ENCODE measurements at places on chromosomes 7 and 10.

DNA sequence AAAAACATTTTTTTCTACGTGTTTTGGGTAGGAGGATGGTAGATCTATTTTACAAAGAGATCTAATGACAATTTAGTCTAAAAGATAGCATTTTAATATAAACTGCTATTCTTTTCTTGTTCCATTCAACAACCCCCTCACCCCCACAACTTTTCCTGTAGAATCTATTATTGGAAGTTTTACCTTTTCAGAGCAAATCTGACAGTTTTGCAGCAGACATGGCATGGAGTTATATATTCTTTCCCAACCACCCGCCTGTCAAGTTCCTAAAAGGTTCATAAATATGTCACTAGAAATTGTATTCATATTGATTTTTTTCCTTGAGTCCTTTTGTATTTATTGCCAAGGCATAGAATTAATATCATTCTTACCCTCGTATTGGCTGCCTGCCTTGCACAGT, 21.5 kb upstream of the NAMPT start:
- DNase-seq = no peak

DNA sequence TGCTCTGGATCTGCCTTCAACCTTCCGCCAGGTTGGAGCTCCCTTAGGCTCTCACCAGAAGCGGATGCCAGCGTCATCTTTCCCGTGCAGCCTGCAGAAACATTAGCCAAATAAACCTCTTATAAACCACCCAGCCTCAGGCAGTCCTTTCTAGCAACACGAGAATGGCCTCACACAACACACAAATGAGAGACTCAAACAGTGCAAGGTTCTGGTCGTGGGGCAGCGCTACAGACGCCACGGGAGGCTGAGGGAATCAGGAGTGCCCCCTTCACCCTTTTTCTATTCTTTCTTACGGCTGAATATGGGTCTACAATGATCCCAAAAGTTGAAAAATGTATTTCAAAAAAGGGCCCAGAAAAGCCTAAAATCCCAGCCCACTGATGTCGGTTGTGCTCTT, 96.4 kb downstream of the FOXL3 start:
- DNase-seq = no peak

GRCh38 chr7:12722636-12723605, 35.5 kb downstream of the ARL4A start:
- no peak for DNase-seq

GRCh38 chr10:69684981-69685353, 54.9 kb downstream of the FAM241B start:
- no peak for DNase-seq

- DNase-seq = no peak
These were observed 9.4 kb upstream of the ANKRD1 start for GRCh38 chr10:90930070-90930837.

GRCh38 chr10:127197154-127197432, 702 bp upstream of the INSYN2A start:
- no peak for DNase-seq

- DNase-seq = no peak
These were observed 486.4 kb upstream of the FOXK1 start for GRCh38 chr7:4195660-4196059.

- no peak for DNase-seq
These were observed 184.7 kb upstream of the GDF10 start for GRCh38 chr10:47115322-47115721.

DNA sequence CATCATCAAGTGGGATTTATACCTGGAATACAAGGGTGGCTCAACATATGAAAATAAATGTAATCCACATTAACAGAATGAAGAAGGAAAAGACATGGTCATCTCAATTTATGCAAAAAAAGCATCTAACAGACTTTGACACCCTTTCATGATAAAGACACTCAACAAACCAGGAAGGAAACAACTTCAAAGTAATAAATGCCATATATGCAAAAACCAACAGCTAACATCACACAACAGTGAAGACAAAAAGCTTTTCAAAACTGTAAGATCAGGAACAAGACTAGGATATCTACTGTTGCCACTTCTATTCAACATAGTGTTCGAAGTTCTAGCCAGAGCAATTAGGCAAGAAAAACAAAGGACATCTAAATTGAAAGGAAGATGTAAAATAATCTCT, 22.9 kb downstream of the TNPO3 start:
- no peak for DNase-seq

DNA sequence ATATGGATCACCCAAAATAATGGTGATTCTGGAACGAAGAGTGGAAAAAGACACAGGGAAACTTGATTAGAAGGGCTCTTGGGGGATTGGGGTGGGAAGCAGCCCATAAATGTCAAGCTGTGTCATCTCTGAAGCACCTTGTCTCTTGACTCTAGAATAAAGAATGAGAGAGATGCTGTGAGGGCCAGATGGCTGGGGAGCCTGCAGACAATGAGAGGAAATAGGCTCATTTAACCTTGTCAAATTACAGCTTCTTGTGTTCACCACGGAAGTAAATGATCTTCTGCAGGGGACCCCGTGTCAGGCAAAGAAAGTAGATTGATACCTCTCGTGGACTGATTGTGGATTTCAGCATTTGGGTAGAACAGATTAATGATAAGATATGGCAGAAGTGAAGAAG, 159.3 kb downstream of the ST7 start:
- DNase-seq = no peak

DNA sequence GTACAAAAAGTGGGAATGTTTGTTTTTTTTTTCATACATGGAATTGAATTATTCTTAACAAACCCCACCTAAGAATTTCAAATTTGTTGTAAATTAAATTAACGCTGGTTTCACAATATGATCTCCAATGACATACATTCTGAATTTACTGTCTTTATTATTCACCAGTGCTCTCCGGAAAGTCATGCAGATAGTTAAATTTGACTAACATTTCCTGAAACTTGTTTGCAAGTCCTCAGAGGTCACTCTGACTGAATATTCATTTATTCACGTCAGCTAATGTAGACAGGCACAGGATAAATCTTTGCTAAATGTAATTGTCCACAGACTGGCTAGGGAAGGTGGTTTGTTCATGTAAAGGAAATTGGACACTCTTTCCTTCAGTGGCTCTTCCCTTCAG, 730.4 kb downstream of the PHTF2 start:
- no peak for DNase-seq

DNA sequence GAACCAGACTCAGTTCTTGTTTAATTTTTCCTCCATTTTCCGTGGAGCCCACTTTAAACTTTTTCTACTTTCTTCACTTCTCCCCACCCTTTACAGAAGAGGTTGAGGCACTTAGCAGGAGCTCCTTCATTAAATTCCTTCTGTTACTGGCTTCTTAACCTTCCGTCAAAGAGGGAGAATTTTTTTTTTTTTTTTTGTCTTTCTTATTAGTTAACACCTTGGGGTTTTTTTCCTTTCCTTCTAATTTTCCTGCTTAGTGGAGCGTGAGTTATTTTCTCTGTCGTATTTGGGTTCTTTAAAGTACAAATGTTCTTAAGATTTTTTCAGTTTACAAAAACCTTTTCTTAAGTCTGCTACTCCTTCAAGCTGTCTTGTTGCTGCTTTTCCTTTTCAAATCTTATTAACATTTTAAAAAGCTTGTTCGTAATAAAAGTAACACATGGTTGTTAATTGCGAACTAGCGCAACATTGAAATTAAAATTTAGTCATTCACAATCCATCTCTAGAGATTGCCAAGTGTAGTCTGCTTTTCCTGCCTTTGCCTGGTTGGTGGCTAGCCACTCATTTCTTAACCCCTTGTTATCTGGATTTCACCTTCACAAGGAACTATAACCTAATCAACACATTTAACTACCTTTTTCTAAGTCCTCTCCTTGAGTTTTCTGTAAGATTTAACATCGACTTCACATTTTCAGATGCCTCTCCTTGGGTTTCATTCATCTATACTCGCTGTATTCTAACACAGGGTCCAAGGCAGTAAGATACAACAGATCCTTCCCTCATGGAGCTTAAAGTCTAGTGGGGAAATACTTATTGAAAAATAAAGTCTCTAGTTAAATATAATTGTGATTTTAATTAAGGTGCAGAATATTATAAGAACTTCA, 2.0 kb downstream of the BMPR1A start:
- DNase-seq = no peak

DNA sequence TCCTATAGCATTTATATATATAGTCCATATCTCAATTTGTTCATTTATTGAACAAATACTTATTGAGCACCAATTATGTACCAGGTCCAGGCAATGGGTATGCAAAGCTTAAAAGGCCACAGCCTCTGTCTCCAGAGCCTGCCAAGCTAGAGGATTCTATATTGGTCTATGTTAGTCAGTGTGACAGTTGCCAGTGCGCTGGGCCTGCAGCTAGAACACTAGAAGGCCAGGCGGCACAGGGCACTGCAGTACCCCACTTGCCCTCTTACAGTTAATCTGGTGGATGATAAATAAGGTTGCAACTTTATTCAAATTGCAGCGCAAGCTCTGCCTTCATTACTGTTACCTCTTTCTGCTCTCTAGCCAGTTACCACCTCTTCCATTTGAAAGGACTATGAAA, 68.8 kb downstream of the PPP1R3C start:
- no peak for DNase-seq

GRCh38 chr10:4887501-4887900, 61.5 kb downstream of the AKR1E2 start:
- no peak for DNase-seq

DNA sequence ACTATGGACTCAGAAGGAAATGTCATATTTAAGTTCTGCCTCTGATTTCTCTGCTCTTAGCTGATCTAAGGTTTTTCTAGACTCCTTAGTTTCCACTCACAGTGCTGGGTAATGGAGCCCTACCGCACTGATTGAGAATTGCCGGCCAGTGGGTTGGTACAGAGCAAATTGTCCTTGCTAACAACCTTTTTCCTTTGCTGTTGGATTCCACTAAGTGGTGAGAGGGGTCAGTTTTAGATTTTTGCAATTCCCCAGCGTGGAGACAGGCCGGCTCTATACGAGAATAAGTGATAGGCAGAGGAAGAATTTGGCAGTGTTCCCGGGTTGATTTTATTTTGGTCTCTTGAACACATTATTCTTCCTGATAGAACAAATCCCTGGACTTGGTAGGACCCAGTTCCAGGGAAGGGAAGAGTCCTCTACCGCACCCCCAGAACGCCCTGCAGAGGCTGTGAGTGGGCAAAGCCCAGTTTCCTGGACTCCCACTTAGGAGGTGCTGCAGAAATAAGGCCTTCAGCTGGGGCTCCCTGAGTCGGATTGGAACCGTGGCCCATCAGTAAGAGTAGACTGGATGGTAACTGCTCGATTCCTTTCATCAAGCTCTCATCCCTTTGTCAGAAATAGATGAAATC, 3.0 kb upstream of the NRP1 start:
- no peak for DNase-seq

- no peak for DNase-seq
These were observed 36.0 kb downstream of the CCNY start for GRCh38 chr10:35372329-35372728.

DNA sequence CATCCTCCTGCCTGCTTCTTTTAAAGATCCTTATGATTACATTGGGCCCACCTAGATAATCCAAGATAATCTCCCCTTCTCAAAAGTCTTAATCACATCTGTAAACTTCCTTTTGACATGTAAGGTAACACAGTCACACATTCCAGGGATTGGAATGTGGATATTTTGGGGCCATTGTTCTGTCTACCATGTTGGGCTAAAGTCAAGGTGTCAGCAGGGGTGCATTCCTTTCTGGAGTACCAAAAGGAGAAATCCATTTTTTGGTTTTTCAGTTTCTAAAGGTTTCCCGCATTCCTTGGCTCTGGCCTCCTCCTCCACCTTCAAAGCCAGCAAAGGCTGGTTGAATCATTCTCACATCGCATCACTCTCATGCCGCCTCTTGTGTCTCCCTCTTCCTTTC, 197.6 kb upstream of the NFE2L3 start:
- no peak for DNase-seq

GRCh38 chr10:71443676-71444075, 47.0 kb downstream of the CDH23 start:
- DNase-seq = no peak

DNA sequence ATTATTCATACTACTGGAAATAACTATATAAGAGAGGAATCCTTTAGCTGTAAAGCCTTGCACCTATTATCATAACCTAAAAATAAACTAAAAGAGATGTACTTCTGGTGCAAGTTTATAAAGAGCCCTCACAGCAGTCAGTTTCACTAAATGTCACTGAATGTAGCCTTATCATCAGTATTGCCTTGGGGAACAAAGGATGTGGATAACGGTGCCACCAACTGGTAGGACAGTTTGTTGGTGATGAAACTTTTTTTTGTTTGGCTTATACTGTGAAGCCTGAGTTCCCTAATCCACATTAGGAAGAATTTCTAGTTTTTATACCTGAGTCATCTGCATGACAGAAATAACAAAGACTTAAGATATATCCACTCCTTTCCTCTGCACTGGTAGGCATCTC, 117.9 kb upstream of the COL1A2 start:
- DNase-seq = no peak

All from stimulated activated CD8-positive, alpha-beta memory T cell treated with anti-CD3 and anti-CD28 coated beads, Interleukin-2, amount 100 ng/mL, for 1 hour (primary cell).